Endothelial cell of umbilical vein (primary cell): ENCODE measurements at places on chromosomes 7 and 10. TPM values are rescaled to one million over a fixed set of nuclear protein-coding genes. Genes with fewer than 3 reads are reported as not detected.

Gene EIF5AL1
- 0.28 and 0.29 TPM in 2 replicates for total RNA-seq

Gene SCIN
- total RNA-seq, result 0.69 TPM in 1 of 2 replicates, not detected in the other

Gene SPDYE6
- not detected in 2 replicates for total RNA-seq

Gene AKR1C4
- not detected in 2 replicates for total RNA-seq

Gene CDC14C
- not detected in 2 replicates for total RNA-seq
